Activated CD4-positive, CD25-positive, alpha-beta regulatory T cell (primary cell): ENCODE measurements at places on chromosomes 7 and 10.

- no peak for DNase-seq
Measured at GRCh38 chr7:41825927-41826480, 123.1 kb upstream of the INHBA start.

- DNase-seq: no peak
Measured at GRCh38 chr7:80721883-80722615, 83.6 kb downstream of the CD36 start.

DNA sequence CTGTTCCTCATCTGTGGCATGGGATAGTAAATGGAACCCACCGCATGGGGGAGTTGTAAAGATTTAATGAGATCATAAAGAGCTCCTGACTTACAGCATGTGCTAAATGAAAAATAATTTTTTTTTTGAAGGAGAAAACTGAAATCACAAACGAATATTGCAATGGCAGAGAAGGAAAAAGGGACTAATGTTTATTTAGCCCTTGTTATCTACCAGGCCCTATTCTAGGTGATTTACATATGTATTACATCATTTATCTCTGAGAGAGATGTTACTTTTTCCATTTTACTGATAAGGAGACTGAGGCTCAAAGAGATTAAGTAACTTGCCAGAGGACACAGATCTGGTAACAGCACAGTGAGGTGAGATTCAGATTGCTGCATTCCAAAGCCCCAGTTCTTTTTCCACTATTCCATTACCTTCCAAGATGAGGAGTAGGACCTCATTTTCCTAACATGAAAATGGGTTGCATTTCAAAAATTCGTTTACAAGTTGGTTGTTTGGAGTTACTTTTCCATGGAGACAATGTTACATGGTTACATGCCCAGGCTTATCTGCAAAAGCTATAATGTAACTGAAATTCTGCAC, 28.6 kb downstream of the VCL start:
- no peak for DNase-seq

DNA sequence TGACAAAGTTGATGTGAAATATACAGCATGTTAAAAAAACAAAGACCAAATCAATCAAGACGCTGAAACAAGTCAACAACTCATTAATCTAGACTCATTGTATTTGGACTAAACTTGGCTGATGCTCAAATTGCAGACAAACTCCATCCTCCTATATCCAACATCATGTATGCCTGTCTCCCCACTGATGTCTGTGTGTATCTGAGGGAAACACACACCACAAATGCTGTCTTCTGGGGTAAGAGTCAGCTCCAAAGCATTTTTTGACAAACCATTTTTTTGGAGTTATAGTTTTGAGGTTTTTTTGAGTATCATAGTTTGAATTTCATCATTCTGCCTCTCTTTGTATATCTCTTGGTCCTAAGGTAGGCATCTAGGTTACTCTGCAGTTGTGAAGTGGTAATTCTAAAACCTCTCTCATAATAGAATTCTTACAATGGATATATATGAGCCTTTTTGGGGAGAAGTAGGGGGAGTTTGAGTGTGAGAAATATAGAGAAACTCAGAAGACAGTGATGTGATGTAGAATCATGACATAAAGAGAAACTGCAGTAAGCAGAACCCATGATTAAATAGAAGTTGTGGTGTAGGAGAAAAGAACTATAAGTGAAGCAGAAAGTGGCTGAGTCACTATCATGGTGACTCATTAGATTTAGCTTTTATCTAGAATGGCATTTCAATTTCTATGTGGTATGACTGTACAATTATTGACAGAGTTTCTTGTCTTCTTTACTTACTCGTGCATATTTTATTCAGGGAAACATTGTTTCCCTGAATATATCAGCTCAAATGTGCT, 1531.1 kb upstream of the LRRTM3 start:
- DNase-seq: no peak

DNA sequence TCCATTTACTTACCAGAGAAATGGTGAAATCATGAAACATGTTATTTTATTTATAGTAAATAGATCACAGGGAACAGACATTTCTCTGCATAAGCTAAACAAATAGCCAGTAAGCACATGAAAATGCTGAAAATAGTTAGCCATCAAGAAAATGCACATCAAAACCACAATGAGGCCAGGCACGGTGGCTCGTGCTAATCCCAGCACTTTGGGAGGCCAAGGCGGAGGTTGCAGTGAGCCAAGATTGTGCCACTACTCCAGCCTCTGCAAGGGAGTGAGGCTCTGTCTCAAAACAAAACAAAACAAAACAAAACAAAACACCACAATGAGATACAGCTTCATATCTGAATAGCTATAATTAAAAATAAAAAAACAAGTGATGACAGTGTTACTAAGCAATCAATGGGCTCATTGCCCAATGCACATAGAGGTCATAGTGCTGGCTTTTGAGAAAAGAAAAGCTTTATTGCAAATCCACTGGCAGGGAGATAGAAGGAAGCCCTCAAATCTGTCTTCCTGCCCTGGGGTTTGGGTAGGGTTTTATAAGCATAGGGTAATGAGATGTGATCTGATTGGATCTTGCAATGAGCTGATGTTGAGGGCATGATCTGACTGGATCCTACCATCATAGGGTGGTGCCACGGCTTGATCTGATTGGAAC, 16.2 kb downstream of the CSTF2T start:
- no peak for DNase-seq

- DNase-seq: no peak
Measured at GRCh38 chr10:93220296-93221170, 146.8 kb downstream of the CYP26A1 start.

DNA sequence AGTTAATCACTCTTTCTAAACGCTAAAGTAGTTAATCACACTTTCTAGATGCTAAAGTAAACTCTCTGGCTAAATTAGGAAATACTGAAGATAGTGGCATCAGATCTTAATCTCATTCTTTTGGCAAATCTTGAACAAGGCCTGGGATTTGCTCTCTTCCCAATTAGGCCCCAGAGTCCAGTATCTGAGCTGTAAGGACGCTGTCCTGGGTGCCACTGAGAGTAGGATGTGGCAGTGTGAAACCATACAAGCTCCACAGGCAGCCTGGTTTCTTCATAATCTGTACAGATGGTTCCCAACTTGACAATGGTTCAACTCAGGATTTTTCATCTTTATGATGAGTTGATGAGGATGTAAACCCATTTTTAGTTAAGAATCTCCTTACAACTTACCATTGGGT, 36.9 kb downstream of the GRB10 start:
- no peak for DNase-seq

DNA sequence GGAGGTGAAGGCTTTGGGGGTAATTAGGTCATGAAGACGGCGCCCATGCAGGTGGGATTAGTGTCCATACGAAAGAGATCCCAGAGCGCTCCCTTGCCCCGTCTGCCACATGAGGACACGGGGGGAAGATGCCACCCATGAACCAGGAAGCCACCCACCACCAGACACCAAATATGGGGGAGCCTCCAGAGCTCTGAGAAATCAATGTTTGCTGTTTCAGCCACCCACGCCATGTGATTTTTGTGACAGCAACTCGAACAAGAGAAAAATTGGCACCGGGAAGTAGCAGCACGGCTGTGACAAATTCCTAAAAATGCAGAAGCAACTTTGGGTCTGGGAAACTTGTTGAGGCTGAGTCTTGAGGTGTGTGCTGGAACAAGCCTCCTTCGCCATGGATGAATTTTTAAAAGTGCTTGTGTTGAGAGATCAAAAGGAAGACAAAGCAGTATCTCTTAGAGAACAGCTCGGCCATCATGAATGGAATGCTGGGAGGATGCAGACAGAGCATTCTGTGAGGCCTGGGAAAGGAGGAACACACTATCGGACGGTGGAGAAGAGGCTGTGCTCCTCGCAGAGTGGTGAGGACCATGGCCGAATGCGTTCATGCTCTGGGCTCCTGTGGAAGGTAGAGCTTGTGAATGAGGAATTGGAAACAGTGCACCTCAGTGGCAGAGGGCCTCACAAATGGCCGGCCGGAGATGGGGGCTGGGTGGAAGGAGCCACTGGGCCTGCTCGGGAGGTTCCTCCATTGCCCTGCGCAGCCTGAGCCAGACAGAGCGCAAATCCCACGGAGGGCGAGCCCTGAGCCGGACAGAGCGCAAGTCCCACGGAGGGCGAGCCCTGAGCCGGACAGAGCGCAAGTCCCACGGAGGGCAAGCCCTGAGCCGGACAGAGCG, 277.5 kb downstream of the PTPRN2 start:
- DNase-seq: no peak

GRCh38 chr7:12674861-12675260, 12.6 kb upstream of the ARL4A start:
- no peak for DNase-seq

DNA sequence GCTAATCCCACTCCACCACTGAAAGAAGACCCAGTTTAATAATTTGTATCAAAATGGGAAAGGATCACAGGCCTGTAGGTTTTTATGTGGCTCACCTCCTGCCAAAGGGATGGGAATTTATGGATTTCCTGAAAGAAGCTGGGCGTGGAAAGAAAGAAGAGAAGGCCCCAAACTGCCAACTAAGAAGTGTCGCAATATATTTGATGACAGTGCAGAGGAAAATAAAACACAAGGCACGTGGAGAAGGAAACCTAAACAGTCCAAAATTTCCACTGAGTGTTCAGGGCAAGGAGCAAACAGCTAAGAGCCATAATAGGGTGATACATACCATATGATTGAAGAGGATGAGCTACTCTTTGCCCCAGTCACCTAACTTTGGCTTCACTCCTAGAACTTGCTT, 667.2 kb downstream of the GATA3 start:
- DNase-seq: no peak

GRCh38 chr7:151813997-151814396, 62.9 kb downstream of the PRKAG2 start:
- DNase-seq: no peak

GRCh38 chr10:31693491-31693890, 235.1 kb downstream of the ARHGAP12 start:
- DNase-seq: no peak

- DNase-seq: no peak
Measured at GRCh38 chr7:20359341-20359963, 28.8 kb downstream of the ITGB8 start.

DNA sequence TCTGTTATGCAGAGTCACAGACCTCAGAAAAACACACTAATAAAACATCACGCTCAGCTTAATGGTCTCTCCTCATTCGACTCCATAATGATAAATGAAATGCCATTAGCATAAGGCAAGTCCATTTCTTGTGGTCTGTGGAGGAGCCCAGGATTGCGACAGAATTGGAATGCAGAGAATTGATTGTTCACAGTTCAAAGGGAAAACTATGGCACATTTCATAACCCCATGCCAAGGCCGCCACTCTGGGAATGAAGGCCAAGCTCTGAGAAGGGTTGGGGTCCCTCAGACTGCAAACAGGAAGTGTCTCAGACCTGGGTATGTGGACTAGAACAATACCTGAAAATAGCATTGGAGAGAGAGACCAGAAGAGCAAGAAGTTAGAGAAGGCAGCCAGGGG, 398.9 kb downstream of the ADRA2A start:
- DNase-seq: no peak

- no peak for DNase-seq
Measured at GRCh38 chr7:2107386-2108070, 125.2 kb downstream of the MAD1L1 start.

GRCh38 chr7:77321300-77321699, 94.8 kb downstream of the GSAP start:
- no peak for DNase-seq

- DNase-seq: no peak
Measured at GRCh38 chr10:116594525-116595035, 3.8 kb downstream of the PNLIPRP1 start.

DNA sequence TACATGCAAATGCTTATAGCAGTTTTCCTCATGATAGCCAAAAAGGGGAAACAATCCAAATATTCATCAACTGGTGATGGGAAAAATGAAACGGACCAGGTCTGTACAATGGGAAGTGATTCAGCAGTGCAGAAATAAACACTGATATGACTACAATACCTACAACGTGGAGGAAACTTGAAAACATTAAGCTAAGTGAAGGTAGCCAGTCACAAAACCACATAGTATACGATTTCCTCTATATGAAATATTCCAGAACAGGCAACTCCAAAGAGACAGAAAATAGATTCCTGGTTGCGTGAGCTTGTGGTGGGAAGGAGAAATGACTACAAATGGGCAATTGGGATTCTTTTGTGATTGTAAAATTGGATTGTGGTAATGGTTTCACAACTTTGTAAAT, 263.1 kb upstream of the PITRM1 start:
- no peak for DNase-seq

GRCh38 chr7:101707587-101707986, 78.5 kb upstream of the MYL10 start:
- DNase-seq: no peak

DNA sequence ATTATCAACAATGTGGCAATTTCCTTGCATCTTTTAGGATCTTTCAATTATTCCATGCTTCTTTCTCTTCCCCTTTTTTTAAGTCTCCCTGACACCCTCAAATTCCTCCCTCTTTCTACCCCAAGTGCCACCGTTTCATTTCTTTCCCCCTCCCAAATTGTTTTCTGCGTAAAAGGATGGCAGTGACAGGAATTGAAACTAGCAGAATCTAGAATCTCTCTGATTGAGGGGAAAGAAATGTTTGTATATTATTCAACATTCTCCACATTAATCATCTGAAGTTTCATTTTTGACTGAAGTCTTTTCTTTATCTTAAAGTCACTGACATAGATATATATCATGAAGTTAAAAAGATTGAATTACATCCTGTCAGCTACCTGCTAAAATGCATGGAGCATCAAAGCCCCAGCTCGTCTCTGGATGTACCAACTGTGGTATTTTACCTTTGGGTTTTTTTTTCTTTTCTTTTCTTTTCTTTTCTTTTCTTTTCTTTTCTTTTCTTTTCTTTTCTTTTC, 633.5 kb downstream of the SORCS3 start:
- DNase-seq: no peak
